ENCODE measurements at places on chromosomes 7 and 10. TPM values are rescaled to one million over a fixed set of nuclear protein-coding genes. Genes with fewer than 3 reads are reported as not detected.

DNA sequence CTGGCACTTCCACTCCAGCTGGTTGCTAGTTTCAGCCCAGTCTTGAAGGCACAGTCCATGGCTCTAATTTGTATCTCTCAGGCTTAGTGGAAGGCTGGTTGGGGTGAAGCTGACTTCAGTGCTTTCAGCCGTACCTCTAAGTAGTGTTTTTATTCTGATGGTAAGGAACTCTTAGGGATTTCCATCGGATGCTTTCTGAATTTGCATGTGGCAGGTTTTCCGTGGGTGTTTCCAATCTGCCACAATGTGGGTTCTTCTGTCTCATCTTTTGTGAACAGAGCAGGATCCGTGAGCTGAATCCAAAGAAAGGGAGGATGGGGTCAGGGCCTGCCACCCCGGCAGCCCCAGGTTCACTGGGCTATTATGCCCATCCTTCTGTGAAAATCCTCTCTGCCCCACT lies 607.9 kb upstream of the MKI67 start:
- H3K4me3 ChIP-seq, result no peak overlapping the region
- no peak for DNase-seq
- H3K27me3 ChIP-seq, result peaks cover 12% of the 10 kb centered on the region
- no peak overlapping the region for H3K27ac ChIP-seq

Gene SPDYE2B
- total RNA-seq, result not detected

GRCh38 chr10:117652228-117653169 lies 110.0 kb downstream of the EMX2 start:
- peaks cover under 1% of the 10 kb centered on the region for H3K27me3 ChIP-seq
- H3K36me3 ChIP-seq, result no peaks in the 10 kb centered on the region
- no peak overlapping the region for H3K4me3 ChIP-seq

DNA sequence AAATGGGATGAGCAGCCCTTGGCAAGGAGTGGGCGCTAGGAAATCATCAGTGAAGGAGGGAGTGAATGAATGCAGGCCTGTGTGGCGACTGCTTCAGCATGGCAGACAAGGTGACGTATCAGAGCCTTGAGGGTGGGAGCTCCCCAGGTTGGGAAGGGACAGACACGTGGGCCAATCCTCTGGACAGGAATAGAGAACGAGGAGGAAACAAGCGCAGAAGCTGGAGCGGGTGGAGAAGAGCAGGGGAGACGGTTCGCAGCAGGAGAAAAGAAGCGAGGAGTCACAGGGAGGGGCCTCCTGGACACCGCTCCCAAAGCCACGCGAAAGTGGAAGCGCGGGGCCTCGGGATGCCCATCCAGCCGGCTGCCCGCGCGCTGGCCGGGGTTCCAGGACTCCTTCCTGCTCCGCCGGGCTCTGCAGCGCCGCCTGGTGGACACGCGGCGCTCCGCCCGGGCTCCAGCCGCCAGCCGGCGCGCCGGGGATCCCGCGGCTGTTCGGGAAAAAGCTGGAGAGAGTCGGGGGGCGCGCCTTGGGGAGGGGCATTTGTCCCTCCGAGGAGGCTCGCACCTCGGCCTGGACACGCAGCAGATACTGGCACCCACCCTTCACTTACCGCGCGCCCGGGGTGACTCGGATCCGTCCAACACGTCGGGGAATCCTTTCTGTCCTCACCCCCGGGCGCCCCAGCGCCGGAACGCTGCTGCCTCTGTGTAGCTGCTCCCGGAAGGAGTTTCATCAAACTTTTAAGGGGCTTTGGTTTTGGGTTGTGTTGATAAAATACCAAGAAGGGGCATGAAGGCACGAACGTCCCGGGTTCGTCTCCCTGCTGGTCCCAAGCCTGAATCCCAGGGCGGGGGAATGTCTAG lies 6.3 kb downstream of the ZNF503 start:
- no peak overlapping the region for H3K27ac ChIP-seq
- H3K4me1 ChIP-seq, result peaks cover 20% of the 10 kb centered on the region
- peaks cover 2% of the 10 kb centered on the region for H3K27me3 ChIP-seq
- no peak for DNase-seq

Gene ZPBP
- total RNA-seq, result not detected

GRCh38 chr10:74507951-74508350 lies 318.4 kb upstream of the KAT6B start:
- H3K36me3 ChIP-seq, result no peaks in the 10 kb centered on the region
- no peak overlapping the region for H3K27ac ChIP-seq
- no peaks in the 10 kb centered on the region for H3K4me1 ChIP-seq

Gene HMX2
- total RNA-seq, result not detected

- H3K27ac ChIP-seq, result no peak overlapping the region
- no peaks in the 10 kb centered on the region for H3K36me3 ChIP-seq
- H3K4me1 ChIP-seq, result peaks cover 25% of the 10 kb centered on the region
- H3K4me3 ChIP-seq, result no peak overlapping the region
- H3K27me3 ChIP-seq, result no peaks in the 10 kb centered on the region
These were observed 2.2 kb upstream of the ZNF92 start for GRCh38 chr7:65371468-65371867.

GRCh38 chr7:47040795-47041347 lies 541.0 kb downstream of the TNS3 start:
- no peaks in the 10 kb centered on the region for H3K4me1 ChIP-seq
- H3K4me3 ChIP-seq, result no peak overlapping the region
- DNase-seq, result no peak
- no peaks in the 10 kb centered on the region for H3K36me3 ChIP-seq
- no peaks in the 10 kb centered on the region for H3K27me3 ChIP-seq

Gene TMEM139
- 1.1 TPM for total RNA-seq

Gene OGDHL
- total RNA-seq, result not detected

DNA sequence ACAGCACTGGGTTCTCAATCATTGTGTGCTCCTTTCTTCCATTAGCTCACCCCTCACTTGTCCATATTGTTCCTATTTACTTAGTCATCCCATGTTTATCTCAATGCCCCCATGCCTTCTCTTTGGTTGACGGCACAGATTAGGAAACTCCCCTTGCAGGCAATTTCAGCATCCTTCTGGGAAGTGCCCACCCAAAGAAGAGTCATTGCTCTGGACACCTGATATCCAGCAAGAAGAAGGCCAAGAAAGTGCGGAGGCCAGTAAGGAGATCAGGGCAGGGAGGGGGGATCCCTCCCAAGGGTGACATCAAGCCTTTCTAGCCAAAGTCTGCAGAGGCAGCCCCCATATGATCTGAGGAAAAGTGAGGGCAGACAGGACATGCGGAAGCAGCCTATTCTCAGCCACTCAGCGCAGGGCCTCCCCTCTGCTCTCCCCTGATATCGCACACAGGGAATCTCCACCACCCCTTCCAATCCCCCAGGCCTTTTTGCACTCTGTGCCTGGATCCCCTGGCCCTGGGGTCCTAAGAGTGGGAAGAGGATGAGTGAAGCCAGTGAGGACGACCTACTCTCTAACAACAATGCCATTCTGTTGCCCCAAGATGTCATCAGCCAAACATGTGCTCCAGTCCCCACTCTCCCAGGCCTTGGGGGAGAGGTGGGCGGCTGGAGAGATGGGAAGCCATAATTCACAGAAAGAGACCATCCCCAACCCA lies 1.8 kb downstream of the TRPV6 start:
- H3K4me1 ChIP-seq, result peaks cover 2% of the 10 kb centered on the region
- no peaks in the 10 kb centered on the region for H3K36me3 ChIP-seq
- no peak overlapping the region for H3K27ac ChIP-seq
- H3K27me3 ChIP-seq, result no peaks in the 10 kb centered on the region
- no peak overlapping the region for H3K4me3 ChIP-seq
- no peak for DNase-seq
